ENCODE measurements at places on chromosomes 12 and 14.
A peak's percentile ranks its signal among the peaks of the same experiment; 100 is the strongest.

- peak; percentile 54 for DNase-seq
Measured at GRCh38 chr12:89863493-89863938, 154.9 kb upstream of the ATP2B1 start.

- peak; percentile 72 for DNase-seq
Measured at GRCh38 chr12:6376079-6376869, 911 bp upstream of the SCNN1A start.

- DNase-seq: no peak
Measured at GRCh38 chr12:19222558-19222957, 93.0 kb downstream of the PLEKHA5 start.

GRCh38 chr12:89166121-89166520 is 186.2 kb downstream of the DUSP6 start:
- no peak for DNase-seq

- DNase-seq: no peak
Measured at GRCh38 chr14:49396801-49397200, 189.4 kb downstream of the RPS29 start.

GRCh38 chr12:12898911-12899511 is 7.6 kb downstream of the GPRC5A start:
- no peak for DNase-seq

DNA sequence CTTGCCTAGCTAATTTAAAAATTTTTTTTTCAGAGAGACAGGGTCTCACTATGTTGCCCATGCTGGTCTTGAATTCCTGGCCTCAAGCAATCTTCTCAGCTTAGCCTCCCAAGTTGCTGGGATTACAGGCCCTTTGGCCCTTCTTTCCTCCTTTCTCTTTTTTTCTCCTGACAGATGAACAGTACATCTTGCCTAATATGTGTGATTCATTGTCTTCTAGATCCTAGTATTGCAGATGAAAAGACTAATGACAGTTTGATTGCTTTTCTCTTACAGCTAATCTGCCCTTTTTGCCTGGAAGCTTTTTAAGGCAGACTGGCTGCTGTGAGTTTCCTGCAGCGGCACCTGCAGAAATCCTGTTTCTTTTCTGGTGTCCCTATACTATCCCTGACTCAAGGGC is 12.0 kb downstream of the DEPDC4 start:
- no peak for DNase-seq

GRCh38 chr12:16012117-16012516 is 101.0 kb downstream of the DERA start:
- DNase-seq: no peak

Measured in suppressor macrophage treated with lipopolysaccharide for 1 hour (primary cell).